ENCODE measurements at places on chromosomes 13 and 19.
A peak's percentile ranks its signal among the peaks of the same experiment; 100 is the strongest.

- DNase-seq: peak; percentile 43
Observed at GRCh38 chr13:79918620-79919019, 422.3 kb downstream of the SPRY2 start.

DNA sequence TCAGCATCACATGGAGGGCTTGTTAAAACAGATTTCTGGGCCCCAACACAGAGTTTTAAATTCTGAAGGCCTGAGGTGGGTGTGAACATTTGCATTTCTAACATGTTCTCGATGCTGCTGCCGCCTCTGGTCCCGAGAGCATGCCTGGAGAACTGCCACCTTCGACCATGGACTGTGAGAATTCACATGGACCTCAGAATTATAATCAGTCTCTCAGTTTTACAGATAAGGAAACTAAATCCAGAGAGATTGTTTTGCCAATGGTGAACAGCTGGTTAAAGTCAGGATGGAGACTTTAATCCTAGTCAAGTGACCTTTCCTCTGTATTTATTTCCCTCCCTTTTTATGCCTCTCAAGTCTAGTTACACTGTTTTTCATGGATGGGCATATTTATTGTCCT lies 14.7 kb downstream of the ALOX5AP start:
- DNase-seq: no peak

DNA sequence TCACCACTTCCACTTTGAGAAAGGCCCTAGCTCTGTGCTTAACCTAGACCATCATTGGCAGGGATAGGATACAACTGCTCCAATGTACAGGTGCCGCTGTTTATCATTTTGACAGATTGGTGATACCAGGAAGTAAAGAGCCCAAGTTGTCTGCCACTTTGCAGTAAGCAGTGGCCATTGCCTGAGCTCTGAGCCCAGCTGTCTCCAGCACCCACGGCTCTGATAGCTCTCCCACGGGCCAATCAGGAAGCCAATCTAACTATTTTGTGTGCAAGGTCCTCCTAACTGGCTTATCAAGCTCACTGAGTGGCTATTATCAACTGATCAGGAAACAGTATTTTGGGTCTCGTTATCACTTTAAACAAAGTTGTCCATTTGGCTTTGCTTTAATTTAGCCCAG lies 181.1 kb downstream of the DCT start:
- DNase-seq: no peak

- DNase-seq: no peak
Observed at GRCh38 chr19:54873990-54874389, at the start of gene FCAR. Gene FCAR (plus strand): TSS chr19:54874235. CDS start chr19:54874290, 55 bp downstream.

DNA sequence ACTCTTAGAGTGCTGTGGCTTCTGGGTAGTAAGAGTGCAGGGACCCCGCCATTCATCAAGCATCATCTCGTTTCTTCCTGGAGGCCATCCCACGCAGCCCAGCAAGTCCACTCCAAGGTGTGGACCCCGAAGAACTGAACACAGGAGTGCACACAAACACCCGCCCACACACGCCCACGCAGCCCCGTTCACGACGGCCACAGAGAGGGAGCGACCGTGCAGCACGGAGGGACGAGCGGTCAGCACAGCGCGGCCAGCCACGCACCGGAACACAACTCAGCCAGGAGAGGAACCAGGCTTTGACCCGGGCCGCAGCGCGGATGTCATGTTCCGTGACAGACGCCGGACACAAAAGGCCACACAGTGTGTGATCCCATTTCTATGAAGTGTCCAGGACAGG lies 18.2 kb upstream of the RANBP3 start:
- DNase-seq: no peak

DNA sequence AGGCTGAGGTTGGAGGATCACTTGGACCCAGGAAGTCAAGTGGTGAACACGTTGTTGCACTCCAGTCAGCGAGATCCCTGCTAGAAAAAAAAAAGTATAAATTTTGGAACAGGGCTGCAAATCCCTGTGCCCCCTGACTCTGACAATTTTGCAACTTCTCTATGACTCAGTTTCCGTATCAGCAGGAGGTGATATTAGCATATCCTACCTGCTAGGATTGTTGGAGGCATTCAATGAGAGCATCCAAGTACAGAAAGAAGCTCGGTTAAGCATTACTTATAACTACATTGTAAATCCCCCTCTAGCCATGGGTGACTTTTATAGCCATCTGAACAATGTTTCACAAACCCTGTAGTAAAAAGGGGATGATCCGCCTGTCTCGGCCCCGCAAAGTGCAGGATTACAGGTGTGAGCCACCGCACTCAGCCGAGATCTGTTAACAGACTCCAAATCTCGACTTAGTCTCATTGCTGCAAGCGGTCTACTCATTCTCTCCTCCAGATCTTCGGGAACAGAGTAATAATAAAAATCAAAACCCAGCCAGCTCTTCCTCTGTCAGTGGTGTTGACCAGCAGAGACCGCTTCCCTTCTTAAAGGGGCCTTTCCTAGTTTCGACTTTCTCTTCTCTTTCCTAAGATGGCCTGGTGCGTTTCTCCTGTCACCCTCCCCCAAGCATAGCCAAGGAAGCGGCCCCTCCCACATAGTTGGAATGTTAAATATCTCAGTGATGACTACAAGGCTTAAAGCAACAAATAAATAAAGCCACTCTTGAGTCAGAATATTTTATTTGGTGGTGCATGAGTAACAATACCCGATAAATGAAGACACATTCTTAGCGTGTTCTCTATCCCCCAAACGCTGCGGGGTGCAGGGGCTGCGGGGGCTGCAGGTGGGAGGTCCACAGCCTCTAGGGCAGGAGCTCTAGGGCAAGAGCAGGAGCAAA lies 10.3 kb upstream of the BICRA start:
- no peak for DNase-seq

All from skin of body (tissue), 3 donors.